ENCODE measurements at places on chromosomes 4 and X.

GRCh38 chrX:122418758-122419157 lies 765.3 kb upstream of the GRIA3 start:
- DNase-seq, result no peak

DNA sequence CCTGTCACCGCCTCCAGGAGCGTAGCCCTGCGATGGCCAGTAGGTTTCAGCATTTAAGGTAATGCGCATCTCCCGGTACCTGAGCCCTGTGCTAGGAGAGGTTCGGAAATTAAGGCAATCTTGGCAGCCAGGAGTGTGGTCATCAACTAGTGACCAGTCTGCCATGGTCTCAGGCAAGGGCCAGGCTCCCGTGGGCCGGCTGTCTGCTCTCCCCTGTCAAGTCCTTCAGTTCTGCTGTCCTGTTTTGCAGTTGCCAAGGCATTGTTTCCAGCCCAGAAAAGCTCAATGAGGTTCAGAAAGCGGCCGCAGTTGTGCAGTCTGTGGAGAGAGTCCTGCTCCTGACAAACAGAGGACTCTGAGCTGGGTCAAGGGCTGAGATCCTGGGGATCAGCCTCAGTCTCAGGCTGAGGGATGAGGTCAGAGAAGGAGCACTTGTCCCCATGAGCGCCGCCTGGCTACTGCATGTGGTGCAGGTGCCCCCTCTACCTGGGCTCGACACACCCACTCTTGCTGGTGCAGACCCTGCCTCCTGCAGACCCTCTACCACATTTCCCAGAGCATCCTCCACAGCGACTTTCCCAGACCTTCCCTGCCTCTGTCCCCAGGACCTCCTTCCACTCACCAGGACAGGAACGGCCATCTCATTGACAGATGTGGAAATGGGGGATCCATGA lies 53.4 kb upstream of the PSAPL1 start:
- DNase-seq, result no peak

GRCh38 chr4:156261230-156261629 lies 307.6 kb upstream of the CTSO start:
- DNase-seq, result no peak

GRCh38 chr4:95640311-95640710 lies 91.5 kb upstream of the UNC5C start:
- no peak for DNase-seq

DNA sequence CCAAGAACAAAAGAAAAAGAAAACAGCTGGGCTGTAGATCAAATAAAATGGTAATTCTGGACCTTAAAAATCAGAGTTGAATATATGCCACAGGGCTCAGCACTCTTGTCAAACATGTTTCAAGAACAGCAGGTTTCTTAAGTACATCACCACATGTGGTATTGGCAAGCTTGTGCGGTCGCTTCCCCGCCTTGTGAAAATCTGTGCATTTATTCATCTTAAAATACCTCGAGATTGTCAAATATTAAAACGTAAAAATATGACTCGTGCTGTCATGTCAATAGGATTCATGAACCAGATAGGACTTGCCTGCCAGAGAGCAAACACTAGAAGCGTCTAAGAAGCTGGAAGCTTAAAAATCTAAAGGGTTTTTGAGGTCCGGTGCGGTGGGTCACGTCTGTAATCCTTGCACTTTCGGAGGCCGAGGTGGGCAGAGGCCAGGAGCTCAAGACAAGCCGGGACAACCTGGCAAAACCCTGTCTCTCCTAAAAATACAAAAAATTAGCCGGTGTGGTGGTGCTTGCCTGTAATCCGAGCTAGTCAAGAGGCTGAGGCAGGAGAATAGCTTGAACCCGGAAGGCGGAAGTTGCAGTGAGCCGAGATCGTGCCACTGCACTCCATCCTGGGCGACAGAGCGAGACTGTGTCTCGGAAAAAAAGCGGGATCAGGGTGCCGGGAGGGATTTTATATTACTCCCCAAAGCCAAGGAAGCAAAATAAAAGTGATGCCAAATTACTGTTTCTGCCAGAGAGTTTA lies 40.2 kb upstream of the TMEM154 start:
- DNase-seq, result no peak

GRCh38 chr4:172857026-172857425 lies 311.6 kb upstream of the GALNT7 start:
- DNase-seq, result no peak

GRCh38 chr4:93346840-93347239 lies 481.7 kb upstream of the ATOH1 start:
- no peak for DNase-seq

- no peak for DNase-seq
These were observed 6.8 kb upstream of the BCOR start for GRCh38 chrX:40104630-40104984.

GRCh38 chrX:130018143-130018542 lies 35.7 kb downstream of the BCORL1 start:
- no peak for DNase-seq

Measured in hypothalamus (tissue), 51 donors.